ENCODE measurements at places on chromosomes 2 and 18. TPM values are rescaled to one million over a fixed set of nuclear protein-coding genes. Genes with fewer than 3 reads are reported as not detected.

GRCh38 chr18:27606741-27607140 is 421.6 kb upstream of the CHST9 start:
- no peaks in the 10 kb centered on the region for H3K4me1 ChIP-seq
- H3K36me3 ChIP-seq, result no peaks in the 10 kb centered on the region
- no peak overlapping the region for H3K4me3 ChIP-seq
- DNase-seq, result no peak
- H3K27ac ChIP-seq, result no peak overlapping the region
- no peaks in the 10 kb centered on the region for H3K27me3 ChIP-seq

DNA sequence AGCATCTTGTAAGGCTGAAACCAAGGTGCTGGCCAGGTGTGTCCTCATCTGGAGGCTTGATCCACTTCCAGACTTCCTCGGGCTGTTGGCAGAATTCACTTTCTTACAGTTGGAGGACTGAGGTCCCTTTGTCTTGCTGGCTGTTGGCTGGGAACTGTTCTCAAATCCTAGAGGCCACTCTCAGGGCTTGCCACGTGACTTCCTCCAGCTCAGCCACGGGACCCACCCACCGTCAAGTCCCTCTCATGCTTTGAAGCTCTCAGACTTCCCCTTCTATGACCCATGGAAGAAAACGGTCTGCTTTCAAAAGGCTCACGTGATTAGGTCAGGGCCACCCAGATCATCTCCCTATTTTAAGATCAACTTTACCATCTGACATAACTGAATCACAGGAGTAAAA is 77.1 kb downstream of the SMAD4 start:
- H3K27ac ChIP-seq, result no peak overlapping the region
- no peaks in the 10 kb centered on the region for H3K36me3 ChIP-seq
- no peak for DNase-seq
- no peaks in the 10 kb centered on the region for H3K27me3 ChIP-seq
- no peaks in the 10 kb centered on the region for H3K4me1 ChIP-seq

- H3K36me3 ChIP-seq, result no peaks in the 10 kb centered on the region
- no peaks in the 10 kb centered on the region for H3K27me3 ChIP-seq
These were observed 82.3 kb upstream of the LDLRAD4 start for GRCh38 chr18:13136056-13136903.

- no peaks in the 10 kb centered on the region for H3K27me3 ChIP-seq
- no peak overlapping the region for H3K27ac ChIP-seq
- DNase-seq, result no peak
- H3K36me3 ChIP-seq, result no peaks in the 10 kb centered on the region
These were observed 153.2 kb downstream of the RTP5 start for GRCh38 chr2:242022550-242023290.

DNA sequence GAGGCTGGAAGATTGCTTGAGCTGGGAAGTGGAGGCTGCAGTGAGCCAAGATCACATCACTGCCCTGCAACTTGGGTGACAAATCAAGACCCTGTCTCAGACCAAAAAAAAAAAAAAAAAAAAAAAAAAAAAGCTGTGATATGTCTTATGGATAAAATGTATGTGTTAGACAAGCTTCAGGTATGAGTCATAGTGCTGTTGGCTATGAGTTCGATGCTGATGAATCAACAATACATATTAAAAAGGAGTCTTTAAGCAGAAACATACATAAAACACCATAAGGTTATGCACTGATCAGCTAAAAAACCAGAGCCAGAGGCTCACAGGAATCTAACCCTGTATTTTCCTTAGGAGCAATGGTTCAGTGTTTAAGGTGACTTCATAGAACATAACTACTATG is 332.3 kb downstream of the NCKAP5 start:
- H3K4me3 ChIP-seq, result no peak overlapping the region
- DNase-seq, result no peak
- H3K27ac ChIP-seq, result no peak overlapping the region
- H3K27me3 ChIP-seq, result no peaks in the 10 kb centered on the region
- H3K4me1 ChIP-seq, result no peaks in the 10 kb centered on the region

GRCh38 chr2:24084386-24085199 is at the start of gene TP53I3:
Gene TP53I3 (minus strand): TSS chr2:24084834. CDS start chr2:24084326, 508 bp downstream.
- H3K27me3 ChIP-seq, result no peaks in the 10 kb centered on the region

- no peak for DNase-seq
- H3K27ac ChIP-seq, result no peak overlapping the region
- no peaks in the 10 kb centered on the region for H3K4me1 ChIP-seq
- no peaks in the 10 kb centered on the region for H3K36me3 ChIP-seq
These were observed 204.2 kb downstream of the L3MBTL4 start for GRCh38 chr18:6210349-6211173.

GRCh38 chr18:70663141-70663540 is 374.3 kb downstream of the SOCS6 start:
- no peaks in the 10 kb centered on the region for H3K27me3 ChIP-seq
- H3K27ac ChIP-seq, result no peak overlapping the region
- H3K36me3 ChIP-seq, result no peaks in the 10 kb centered on the region
- no peak for DNase-seq
- no peak overlapping the region for H3K4me3 ChIP-seq

GRCh38 chr18:45063246-45064038 is 382.8 kb downstream of the SETBP1 start:
- H3K4me1 ChIP-seq, result no peaks in the 10 kb centered on the region
- no peak for DNase-seq
- no peak overlapping the region for H3K4me3 ChIP-seq
- H3K36me3 ChIP-seq, result no peaks in the 10 kb centered on the region

Gene ATP8B1
- 359 TPM for total RNA-seq

Gene LYPD6
- total RNA-seq, result 8.4 TPM

Gene MATN3
- total RNA-seq, result 0.12 TPM
